T-helper 1 cell (primary cell): ENCODE measurements at places on chromosomes 6 and 20.

GRCh38 chr6:744666-745353 is 51.9 kb upstream of the EXOC2 start:
- DNase-seq: no peak

GRCh38 chr6:157101166-157101565 is 222.2 kb downstream of the TMEM242 start:
- DNase-seq: no peak

GRCh38 chr20:33677991-33678702 is 3.9 kb upstream of the NECAB3 start:
- DNase-seq: no peak

- no peak for DNase-seq
These were observed 172.2 kb upstream of the THBS2 start for GRCh38 chr6:169425628-169426370.

- no peak for DNase-seq
These were observed 25.7 kb upstream of the MLIP start for GRCh38 chr6:54085541-54085940.

- DNase-seq: no peak
These were observed 80.9 kb upstream of the TAB2 start for GRCh38 chr6:149236589-149236988.

GRCh38 chr6:157292202-157292601 is 31.1 kb downstream of the TMEM242 start:
- no peak for DNase-seq

GRCh38 chr20:53621482-53622246 is 28.0 kb upstream of the ZNF217 start:
- no peak for DNase-seq

GRCh38 chr6:72642435-72642834 is 20.6 kb downstream of the KCNQ5 start:
- no peak for DNase-seq

DNA sequence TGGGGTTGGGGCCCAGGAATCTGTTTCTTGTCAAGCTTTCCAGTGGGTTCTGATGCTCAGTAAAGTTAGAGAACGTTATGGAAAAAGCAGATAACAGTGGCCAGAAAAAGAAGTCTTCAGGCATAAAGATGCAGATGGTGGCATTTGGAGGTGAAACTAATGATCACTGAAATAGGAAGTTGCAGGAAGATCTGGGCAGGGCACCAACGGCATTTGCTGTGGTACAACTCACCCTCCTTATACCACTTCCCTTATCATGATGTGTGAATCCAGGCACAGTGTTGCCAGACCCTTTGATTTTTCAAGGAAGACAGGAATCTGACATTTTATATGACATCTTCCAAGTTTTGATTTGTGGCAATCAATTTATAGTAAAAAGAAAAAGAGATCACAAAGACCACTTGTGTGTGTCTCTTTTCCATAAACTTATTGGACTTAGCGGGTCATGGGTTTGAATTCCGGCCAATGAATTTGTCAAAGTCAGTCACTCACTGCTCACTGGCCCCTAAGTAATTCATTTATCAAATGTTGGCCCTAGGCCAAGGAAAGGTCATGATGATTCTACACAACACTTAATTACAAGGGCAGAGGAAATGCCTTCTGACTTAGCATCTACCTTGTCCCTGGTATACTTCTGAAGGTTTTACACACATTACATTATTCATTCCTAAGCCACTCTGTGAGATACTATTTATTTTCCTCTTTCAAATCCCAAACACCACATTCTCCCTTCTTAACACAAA is 37.6 kb downstream of the LAMP5 start:
- no peak for DNase-seq

- DNase-seq: no peak
These were observed 159.9 kb downstream of the MMS22L start for GRCh38 chr6:97123112-97123511.

GRCh38 chr6:99334526-99335127 is 14.8 kb downstream of the FAXC start:
- DNase-seq: no peak

GRCh38 chr6:20722455-20722854 is 188.2 kb downstream of the CDKAL1 start:
- no peak for DNase-seq

DNA sequence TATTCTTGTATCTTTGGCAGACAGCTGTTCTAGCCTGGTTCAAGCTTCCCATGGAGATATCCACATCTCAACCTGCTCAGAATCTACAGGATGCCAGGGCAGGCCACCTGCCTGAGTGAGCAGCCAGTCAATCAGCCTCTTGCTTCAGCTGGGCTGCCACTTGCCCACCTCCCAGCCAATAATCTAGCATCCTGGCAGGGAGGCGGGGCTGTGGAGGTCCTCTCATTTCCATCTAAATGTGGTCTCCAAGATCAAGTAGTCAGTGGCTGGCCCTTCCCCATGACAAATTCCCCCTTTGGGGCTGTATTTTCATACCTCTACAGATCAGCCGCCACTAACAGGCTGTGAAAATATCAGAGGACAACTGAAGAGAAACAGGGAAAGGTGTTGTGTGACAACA is 33.0 kb upstream of the SPDEF start:
- no peak for DNase-seq

GRCh38 chr6:157909282-157909664 is 72.4 kb upstream of the SYNJ2 start:
- no peak for DNase-seq

DNA sequence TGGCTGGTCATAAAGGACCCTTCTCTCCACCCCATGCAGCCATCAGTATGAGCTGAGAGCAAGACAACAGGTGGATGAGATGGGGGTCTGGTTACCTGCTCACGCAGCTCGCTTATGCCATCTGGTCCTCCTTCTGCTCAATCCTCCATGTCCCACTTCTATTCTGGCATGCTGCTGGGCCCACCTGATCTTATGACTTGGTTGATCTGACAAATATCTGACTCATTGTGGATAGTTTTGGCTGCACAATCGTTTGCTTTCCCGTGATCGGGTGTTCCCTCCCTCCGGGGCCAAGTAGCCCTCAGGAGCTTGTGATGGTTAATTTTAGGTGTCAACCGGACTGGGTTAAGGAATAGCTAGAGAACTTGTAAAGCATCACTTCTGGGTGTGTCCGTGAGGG is 26.6 kb upstream of the ELMO2 start:
- no peak for DNase-seq

DNA sequence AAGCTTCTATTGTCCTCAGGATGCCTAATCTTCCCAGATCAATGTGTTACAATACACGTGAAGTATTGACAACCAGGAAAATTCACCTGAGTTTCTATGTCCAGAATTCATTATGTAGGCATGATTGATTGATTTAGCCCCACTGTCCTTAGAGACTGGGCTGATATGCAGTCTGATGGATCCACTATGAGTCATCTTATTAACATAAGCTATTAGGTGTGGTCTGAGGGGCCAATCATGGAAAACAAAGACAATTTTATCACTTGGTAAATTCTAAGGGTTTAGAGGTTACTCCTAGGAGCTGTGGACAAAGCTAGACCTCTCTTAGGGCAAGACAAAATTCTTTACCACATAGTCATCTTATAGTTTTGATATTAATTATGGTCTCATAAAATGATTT is 41.3 kb upstream of the SLC35B3 start:
- DNase-seq: no peak

- DNase-seq: no peak
These were observed 38.0 kb downstream of the PDE10A start for GRCh38 chr6:165624871-165625639.

DNA sequence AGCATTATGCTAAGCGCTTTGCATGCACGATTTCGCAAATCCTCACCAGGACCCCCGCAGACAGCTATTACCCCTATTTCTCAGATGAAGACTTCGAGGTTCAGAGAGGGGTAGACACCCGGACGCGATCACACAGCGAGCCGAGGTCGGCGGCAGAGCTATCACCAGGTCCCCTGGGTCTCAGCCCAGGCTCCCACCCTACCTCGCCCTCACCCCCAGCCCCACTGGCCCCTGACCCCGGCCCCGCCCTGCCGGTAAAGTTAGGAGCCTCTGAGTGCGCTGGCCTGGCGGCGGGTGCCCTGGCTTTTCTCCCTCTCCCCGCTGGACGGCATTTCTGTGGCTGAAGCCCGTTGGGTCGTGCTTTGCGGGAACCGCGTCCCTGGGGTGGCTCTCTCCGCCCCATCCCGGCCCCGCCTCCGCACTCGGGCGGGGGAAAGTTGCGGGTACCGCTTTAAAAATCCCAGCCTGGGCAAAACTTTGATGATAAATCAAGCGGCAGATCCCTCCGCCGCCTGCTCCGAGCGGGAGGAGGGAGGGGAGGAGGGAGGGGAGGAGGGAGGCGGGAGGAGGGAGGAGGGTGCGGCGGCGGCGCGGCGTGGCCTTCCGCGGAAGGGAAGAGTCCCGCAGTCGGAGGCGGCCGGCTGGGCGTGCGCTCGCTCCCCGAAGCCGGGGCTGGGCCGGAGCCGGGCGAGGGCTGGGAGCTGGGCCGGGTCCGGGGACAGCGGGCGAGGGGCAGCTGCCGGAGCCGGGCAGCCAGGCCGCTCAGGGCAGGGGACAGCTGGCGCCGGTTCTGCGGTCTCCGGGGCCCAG is at the start of gene VSTM2L:
VSTM2L (plus strand) TSS at position 624 of the 810 bp plus-strand sequence. CDS start 224 bp downstream, outside the sequence.
- no peak for DNase-seq

- DNase-seq: no peak
These were observed 62.8 kb upstream of the GTSF1L start for GRCh38 chr20:43789593-43789992.

DNA sequence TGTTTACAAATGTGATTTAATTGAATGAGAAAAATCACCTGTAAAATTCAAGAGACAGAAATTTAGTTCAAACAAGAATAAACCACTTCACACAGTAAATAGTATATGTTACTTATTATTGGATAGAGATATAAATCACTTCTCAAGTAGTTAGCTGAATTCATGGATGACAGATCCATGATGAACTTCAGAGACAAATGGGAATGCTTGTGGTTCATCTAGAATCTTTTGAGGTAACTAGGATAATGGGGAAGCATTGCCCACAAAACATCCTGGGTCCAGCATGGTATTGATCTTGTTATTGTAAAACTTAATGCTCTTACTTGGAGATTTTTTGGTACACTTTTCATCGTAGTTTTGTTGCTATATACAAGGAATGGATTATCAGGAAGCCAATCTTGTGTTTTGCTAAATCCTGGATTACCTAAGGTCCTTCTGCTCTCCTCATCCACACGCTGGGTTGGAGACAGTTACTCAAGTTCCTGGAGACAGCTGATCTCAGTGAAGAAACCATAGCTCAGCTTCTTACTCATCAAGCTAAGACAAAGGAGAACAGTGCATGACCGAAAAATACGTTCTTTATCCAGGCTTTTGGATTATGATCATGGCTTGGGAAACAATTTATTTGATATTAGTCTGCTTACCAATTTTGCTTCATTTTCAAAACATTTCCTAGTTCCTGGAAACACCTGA is 142.5 kb upstream of the PREP start:
- no peak for DNase-seq

DNA sequence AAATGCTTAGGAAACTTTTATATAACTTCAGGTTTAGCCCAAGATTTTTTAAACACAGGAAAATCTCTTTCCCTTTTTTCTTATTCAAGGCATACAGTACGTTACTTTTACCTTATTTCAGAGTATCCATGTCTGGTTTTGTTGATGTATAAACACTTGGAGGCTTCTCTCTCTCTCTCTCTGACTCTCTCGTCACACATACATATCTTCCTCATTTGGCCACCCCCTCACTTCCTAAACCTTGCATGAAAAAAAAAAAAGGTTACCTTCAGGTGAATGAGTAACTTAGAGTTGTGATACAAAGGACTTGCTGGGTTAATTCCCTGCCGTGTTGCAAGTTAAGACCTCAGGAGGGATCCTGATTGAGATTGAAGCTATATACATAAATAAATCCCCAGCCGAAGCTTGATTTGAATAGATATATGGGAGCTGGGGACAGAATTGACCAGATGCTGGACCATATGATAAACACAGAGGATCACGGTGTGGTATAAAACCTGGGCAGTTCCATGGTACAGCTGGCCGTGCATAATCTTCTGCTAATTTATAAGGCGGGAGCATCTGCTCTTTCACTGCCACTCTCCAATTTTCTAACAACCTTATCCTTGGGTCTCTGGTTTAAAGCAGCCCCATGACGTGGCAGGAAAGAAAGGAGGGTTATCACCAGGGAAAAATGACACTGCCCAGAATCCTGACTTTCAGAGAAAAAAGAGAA is 55.1 kb upstream of the IL20RA start:
- DNase-seq: no peak

DNA sequence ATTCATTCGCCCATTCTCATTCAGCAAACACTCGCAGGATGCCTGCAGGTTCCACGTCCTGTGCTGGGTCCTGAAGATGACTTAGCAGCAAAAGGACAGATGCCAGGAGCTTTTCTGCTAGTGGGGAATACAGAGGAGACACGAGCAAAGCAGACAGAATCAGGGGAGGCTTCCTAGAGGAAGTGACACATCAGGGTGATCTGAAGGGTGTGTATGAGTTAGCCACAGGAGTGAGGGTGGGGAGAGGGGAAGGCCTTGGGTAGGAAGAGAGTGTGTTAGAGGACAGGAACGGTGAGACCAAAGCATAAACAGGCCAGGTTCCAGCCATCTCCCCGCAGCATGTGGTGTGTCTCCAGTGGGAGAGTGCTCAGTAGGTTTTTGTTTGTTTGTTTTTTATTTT is 73.4 kb upstream of the GTSF1L start:
- peak; percentile 67 for DNase-seq

DNA sequence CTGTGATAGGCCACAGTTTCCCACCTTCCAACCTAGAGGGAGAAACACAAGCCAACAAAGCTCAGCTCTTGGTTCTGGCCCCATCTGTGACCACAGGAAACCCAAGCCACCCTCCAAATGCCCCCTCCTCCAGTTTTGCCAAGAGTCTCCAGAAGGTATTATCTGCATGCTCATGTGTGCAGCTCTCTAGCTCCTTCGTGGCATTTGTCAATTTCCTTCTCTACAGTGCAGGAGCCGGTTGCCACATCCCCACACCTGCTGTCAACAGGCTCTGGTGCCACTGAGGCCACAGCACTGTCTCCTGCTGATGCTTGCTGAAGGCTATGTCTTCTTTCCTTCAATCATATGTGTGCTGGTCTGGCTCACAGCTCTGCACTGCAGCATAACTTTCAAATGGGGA is 177.2 kb downstream of the CLIC5 start:
- DNase-seq: no peak

- DNase-seq: no peak
These were observed 574.1 kb upstream of the CHD6 start for GRCh38 chr20:42192321-42192720.
